Germinal center (tissue), 1 donor: ENCODE measurements at places on chromosomes 1 and 21.

DNA sequence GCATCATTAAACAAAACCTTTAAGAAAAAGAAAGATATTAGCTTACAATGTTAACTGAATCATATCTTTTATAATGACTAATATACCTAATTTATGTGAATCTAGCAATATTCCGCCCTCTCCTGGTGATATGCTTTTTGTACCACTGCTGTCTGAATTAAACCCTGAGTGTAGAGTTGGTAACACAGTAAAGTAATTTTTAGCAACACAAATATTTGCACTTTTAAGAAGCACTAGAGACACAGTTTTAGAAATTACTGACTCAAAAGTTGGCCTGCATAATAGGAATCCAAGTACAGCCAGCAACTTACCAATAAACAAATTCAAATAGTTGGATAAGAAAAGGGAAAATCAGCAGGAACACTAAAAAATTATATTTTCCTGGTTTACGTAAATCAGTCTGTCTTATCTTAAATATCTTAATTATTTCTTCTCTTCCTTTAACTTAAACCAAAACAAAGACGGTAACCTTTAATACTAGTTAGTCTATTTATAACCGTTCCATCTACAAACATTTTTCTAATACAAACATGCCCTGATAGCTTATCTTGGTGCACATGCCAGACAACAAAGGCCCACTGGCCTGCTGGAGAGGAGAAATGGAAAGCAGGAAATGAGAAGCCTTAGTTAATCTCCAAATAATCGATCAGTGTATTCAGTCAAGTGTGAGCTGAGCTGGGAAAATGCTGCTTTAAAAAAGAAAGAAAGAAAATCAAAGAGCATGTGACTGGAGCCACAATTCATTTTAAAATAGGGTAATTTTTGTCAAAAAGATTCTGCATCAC lies 246.0 kb downstream of the RERE start:
- DNase-seq = no peak

DNA sequence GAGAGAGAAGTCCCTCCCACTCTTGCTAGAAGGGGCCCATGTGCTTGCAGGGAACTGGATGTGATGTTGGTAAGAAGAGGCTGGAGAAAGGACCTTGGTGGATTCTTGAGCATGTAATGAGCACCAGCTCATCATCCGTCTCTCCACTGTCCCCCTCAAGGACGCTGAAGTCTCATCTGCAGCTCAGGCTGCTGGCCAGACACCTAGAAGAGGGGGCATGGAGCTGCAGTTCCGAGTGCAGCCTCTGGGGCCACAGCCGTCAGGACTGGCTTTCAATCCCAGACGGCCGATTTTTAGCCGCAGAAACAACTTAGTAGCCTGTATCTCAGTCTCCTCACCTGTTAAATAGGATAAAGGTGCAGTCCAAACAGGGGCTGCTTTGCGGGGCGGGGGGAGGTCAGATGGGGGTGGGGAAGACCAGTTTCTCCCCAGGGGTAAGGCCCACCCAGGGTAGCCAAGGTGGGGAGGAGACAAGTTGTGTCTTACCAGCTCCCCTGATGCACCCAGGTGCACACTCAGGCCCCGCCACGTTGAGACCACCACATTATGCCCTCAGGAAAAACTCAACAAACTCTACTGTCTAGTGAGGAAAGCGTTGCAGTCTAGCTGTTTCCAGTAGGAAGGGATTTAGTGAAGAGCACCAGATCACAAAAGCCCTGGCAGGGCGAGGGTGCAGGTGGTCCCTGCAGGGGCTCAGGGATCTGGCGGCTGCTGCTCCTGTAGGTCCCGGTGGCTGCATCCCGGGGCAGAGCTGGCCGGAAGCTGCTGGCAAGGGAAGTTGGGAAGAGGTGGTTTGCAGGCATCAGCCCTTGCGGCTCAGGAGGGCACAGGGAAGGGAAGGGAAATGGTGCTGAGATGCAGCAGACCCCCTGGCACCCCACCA lies 29.5 kb downstream of the LDLRAP1 start:
- DNase-seq = peak; percentile 66

DNA sequence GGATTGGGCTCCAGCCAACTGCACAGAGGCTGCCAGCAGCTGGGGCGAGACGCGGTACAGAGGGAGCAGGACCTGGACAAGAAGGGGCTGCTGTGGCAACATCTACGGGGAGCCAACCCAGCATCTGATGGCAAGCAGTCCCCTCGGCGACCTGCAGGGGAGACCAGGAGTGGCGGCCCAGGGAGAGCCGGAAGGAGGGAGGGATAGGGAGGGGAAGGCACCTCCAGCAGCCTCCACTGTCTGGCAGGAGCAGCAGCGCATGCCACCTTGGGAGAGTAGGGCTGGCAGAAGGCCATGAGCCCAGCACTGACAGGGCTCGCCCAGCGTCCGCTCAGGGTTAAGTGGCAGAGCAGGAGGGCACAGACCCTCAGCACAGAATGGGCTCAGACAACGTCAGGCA lies 17.3 kb downstream of the CHD5 start:
- DNase-seq = no peak

GRCh38 chr1:18332576-18332975 lies 148.2 kb upstream of the KLHDC7A start:
- DNase-seq = no peak

DNA sequence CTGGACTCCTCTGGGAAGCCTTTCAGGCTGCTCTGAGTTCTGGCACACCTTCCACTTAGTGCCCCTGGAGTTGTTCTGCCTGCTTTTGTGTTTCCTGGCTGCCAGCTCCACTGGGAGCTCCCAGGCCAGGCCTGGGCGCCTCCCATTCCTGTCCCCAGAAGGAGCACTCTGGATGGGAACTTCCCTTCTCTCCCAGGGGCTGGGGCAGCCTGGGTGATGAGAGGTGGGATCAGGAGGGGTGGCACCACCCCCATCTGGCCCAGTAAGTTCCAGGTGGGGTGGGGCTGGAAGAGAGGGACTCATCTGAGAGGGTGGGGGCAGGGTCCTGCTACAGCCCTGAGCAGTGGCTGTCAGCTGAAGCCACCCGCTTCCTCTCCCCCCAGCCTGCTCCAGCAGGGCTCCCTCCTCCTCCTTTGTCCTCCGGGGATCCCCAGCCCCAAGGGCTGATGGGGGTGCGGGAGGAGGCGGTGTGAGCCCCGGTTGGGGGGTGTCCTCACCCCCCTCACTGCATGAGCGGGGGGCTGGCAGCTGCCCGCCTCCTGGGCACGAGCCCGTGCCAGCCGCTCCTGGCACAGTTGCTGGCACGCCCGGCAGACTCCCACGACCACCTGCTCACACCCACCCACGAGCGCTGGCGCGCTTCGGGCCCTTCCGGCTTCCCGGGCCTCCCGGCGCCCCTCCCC lies 4.7 kb downstream of the FOXO6 start:
- no peak for DNase-seq

- DNase-seq = no peak
Observed at GRCh38 chr1:91818713-91818975, 67.3 kb downstream of the TGFBR3 start.
